Aorta (tissue), 5 donors: ENCODE measurements at places on chromosomes 3 and 15. TPM values are rescaled to one million over a fixed set of nuclear protein-coding genes. Genes with fewer than 3 reads are reported as not detected.

GRCh38 chr3:14386254-14386653 lies 16.2 kb upstream of the SLC6A6 start:
- no peaks in the 10 kb centered on the region for H3K4me1 ChIP-seq
- no peak overlapping the region for H3K4me3 ChIP-seq
- DNase-seq: no peak
- no peak overlapping the region for H3K27ac ChIP-seq
- H3K27me3 ChIP-seq: no peaks in the 10 kb centered on the region
- H3K36me3 ChIP-seq: no peaks in the 10 kb centered on the region

DNA sequence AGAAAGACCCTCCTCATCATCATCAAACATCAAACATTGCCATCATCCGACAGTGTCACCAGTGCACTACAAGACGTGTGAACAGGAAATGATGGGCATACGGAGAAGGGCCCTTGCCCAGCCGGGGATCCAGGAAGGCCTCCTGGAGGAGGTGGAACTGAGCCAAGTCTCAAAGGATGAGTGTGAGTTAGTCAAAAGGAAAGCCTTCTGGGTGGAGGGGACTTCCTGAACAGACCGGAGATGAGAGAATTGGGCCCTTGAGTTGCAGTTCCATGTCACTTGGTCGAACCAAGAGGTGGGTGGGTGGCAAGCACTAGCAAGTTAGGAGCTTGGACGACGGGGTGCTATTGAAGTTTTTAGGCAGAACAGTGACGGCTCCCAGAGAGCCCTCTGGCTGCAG lies 8.5 kb downstream of the SEMA4B start:
- no peak for DNase-seq
- H3K4me1 ChIP-seq: no peaks in the 10 kb centered on the region
- no peaks in the 10 kb centered on the region for H3K27me3 ChIP-seq
- no peaks in the 10 kb centered on the region for H3K36me3 ChIP-seq
- H3K4me3 ChIP-seq: no peak overlapping the region

GRCh38 chr3:196941729-196942225 lies 551 bp downstream of the NCBP2 start:
- H3K4me1 ChIP-seq: no peaks in the 10 kb centered on the region
- H3K36me3 ChIP-seq: no peaks in the 10 kb centered on the region
- peak; percentile 66 for DNase-seq
- peak overlapping the region; percentile 44 for H3K4me3 ChIP-seq

DNA sequence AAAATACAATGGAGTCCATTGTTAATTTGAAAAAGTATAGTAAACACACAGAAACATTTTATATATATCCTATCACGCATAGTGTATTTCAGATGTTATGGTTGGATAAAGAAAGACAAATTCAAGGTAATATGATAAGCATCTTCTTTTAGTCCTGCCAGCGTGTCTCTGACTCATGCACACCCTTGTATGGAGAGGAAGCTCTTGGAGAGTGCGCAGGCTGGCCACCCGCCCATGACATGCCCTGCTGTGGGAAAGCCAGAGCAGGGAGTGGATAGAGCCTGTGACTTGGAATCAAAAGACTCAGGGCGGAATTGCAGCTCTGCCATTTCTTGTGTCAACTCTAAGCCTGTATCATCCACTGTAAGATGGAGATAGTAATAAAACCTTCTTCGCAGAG lies 23.0 kb upstream of the COPG1 start:
- H3K4me1 ChIP-seq: no peaks in the 10 kb centered on the region
- H3K27ac ChIP-seq: no peak overlapping the region

- no peak for DNase-seq
- H3K4me3 ChIP-seq: peak overlapping the region; percentile 79
- peaks cover 10% of the 10 kb centered on the region for H3K4me1 ChIP-seq
Observed at GRCh38 chr3:111861391-111861790, 2.3 kb downstream of the PHLDB2 start.

DNA sequence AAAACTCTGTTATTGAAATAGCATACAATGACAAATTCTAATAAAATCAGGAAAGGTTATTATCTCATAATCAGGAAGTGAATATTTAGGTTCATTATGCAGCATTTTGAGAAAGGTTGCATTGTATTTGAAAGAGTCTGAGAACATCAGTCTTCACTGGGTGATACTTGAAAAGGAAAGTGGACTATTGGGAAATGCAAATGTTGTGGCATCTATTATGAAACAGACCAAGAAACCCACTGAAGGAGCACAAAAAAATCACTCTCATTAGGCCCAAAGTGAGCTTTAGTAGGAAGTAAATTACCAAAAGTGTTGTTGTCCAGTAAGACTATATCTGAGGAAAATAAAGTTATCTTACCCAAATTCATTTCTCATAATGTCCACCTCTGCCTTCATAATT lies 90.8 kb downstream of the ZPLD1 start:
- H3K36me3 ChIP-seq: no peaks in the 10 kb centered on the region
- no peak overlapping the region for H3K4me3 ChIP-seq
- no peaks in the 10 kb centered on the region for H3K4me1 ChIP-seq
- no peak overlapping the region for H3K27ac ChIP-seq

DNA sequence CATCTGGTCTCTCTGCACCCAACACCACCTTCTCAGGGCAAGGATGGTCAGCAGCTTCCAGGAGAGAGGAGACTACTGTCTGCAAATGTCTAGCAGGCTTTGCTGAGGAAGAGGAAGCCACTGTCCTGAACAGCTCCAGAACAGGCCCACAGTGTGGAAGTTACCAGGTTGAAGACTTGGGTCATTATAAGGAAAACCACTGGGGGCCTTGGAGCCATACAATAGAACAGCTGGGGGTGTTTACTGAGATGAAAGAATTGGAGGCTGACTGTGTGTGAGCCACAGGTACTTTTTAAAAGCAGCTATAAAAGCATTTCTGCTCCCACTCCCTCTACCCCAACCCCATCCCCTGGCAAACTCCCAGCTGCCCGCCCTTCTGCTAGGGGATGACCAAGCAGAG lies 24.2 kb downstream of the SRGAP3 start:
- no peaks in the 10 kb centered on the region for H3K36me3 ChIP-seq
- DNase-seq: no peak
- H3K27me3 ChIP-seq: no peaks in the 10 kb centered on the region
- H3K4me3 ChIP-seq: no peak overlapping the region
- no peak overlapping the region for H3K27ac ChIP-seq

DNA sequence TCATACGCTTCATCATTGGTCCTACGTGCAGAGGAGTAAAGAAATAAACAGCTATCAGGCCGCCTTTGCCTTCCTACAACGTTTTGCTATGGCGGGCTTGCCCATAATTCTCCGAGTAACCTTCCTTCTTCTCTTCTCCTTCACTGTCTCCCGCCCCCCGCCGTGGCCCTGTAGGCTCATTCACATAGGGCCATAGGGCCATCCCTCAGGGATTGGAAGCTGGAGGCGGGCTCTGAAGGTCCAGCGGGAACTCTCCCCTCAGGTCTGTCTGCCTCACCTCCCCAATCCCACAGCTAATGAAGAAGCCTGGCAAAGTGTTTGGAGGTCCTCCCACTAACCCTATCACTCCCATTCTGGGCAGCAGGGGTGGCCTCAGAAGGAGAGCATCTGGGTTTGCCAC lies 43.6 kb downstream of the SEMA5B start:
- H3K4me1 ChIP-seq: no peaks in the 10 kb centered on the region
- no peaks in the 10 kb centered on the region for H3K36me3 ChIP-seq
- no peak overlapping the region for H3K4me3 ChIP-seq
- H3K27ac ChIP-seq: no peak overlapping the region
- no peaks in the 10 kb centered on the region for H3K27me3 ChIP-seq

GRCh38 chr3:6392123-6392522 lies 468.8 kb upstream of the GRM7 start:
- no peak overlapping the region for H3K4me3 ChIP-seq
- no peaks in the 10 kb centered on the region for H3K36me3 ChIP-seq
- no peaks in the 10 kb centered on the region for H3K4me1 ChIP-seq

Gene DZIP1L
- 19.0 TPM for total RNA-seq

- H3K4me1 ChIP-seq: no peaks in the 10 kb centered on the region
- no peak for DNase-seq
- no peak overlapping the region for H3K4me3 ChIP-seq
- H3K27me3 ChIP-seq: no peaks in the 10 kb centered on the region
Observed at GRCh38 chr3:25855266-25855784, 65.4 kb downstream of the OXSM start.

DNA sequence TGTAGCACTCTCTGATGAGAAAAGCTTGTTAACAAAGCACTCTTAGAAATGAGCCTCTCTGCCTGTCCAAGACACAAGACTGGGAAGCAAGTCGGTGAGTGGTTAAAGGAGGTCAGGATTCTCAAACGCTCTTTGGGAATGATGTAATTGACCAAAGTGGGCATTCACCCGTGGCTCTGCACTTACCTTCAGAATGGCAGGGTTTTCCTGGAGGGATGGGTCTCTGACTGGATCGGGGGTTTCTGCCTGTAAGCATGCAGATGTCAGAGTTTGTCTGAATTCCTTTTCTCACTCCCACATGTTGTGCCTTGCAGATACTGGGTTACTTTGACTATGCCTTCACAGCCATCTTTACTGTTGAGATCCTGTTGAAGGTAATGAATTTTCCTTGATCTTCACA lies 106.3 kb downstream of the CHDH start:
- DNase-seq: no peak
- H3K36me3 ChIP-seq: no peaks in the 10 kb centered on the region
- no peaks in the 10 kb centered on the region for H3K27me3 ChIP-seq
- H3K4me3 ChIP-seq: no peak overlapping the region
- H3K4me1 ChIP-seq: no peaks in the 10 kb centered on the region

GRCh38 chr3:178480795-178481194 lies 55.4 kb upstream of the KCNMB2 start:
- no peak overlapping the region for H3K4me3 ChIP-seq
- H3K36me3 ChIP-seq: no peaks in the 10 kb centered on the region
- no peak for DNase-seq
- H3K27ac ChIP-seq: no peak overlapping the region
- no peaks in the 10 kb centered on the region for H3K27me3 ChIP-seq

GRCh38 chr3:50184242-50184978 lies 7.0 kb upstream of the GNAT1 start:
- no peak overlapping the region for H3K27ac ChIP-seq
- DNase-seq: no peak
- no peaks in the 10 kb centered on the region for H3K4me1 ChIP-seq
- H3K27me3 ChIP-seq: no peaks in the 10 kb centered on the region

Gene NUP210
- 2.8 TPM for total RNA-seq

- no peak overlapping the region for H3K4me3 ChIP-seq
- no peak overlapping the region for H3K27ac ChIP-seq
- no peaks in the 10 kb centered on the region for H3K4me1 ChIP-seq
- H3K36me3 ChIP-seq: no peaks in the 10 kb centered on the region
- H3K27me3 ChIP-seq: no peaks in the 10 kb centered on the region
Observed at GRCh38 chr15:41849861-41850260, 11.2 kb downstream of the PLA2G4B start.

GRCh38 chr3:11455956-11456355 lies 183.8 kb downstream of the ATG7 start:
- H3K4me3 ChIP-seq: no peak overlapping the region
- no peaks in the 10 kb centered on the region for H3K36me3 ChIP-seq
- no peak overlapping the region for H3K27ac ChIP-seq
- DNase-seq: no peak

DNA sequence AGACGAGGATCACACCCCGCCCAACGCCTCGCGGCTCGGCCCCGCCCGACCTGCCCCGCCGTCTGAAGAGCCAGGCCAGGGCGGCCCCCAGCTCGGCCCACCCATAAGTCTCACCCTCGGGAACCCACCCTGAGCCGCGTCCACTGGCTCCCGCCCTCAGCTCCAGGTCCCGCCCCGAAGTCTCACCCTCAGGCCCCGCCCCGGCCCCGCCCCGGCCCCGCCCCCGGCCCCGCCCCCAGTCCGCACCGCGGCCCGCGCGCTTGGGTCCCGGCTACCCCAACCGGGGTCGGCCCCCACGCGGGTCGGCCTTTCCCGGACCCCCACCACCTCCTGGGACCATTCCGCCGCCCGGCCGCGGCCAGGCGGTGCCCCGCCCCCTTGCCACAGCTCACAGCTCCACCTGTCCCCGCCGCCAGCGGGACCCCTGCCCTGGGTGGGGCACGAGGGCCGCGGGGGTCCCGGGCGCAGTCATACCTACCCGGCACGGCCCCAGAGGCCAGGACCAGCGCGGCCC lies 489 bp downstream of the CSPG5 start:
- DNase-seq: no peak
- no peaks in the 10 kb centered on the region for H3K36me3 ChIP-seq
- no peaks in the 10 kb centered on the region for H3K4me1 ChIP-seq
- H3K27ac ChIP-seq: no peak overlapping the region
- peak overlapping the region; percentile 75 for H3K4me3 ChIP-seq

GRCh38 chr15:42133886-42134502 lies 22.4 kb downstream of the PLA2G4F start:
- peak; percentile 67 for DNase-seq
- no peaks in the 10 kb centered on the region for H3K4me1 ChIP-seq
- H3K27me3 ChIP-seq: no peaks in the 10 kb centered on the region
- no peak overlapping the region for H3K4me3 ChIP-seq
- no peaks in the 10 kb centered on the region for H3K36me3 ChIP-seq
- no peak overlapping the region for H3K27ac ChIP-seq
